ENCODE measurements at places on chromosomes 16 and 17. TPM values are rescaled to one million over a fixed set of nuclear protein-coding genes. Genes with fewer than 3 reads are reported as not detected.

DNA sequence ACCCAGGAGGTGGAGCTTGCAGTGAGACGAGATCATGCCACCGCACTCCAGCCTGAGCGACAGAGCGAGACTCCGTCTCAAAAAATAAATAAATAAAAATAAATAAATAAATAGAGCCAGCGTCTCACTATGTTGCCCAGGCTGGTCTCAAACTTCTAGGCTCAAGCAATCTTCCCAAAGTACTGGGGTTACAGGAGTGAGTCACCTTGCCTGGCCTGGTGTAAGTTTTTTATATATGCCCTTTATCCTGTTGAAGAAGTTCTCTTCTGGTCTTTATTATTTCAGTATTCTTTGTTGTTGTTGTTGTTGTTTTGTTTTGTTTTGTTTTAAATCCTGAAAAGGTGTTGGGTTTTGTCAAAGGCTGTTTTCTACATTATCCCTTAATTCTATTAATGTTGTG lies 30.1 kb upstream of the ABCC1 start:
- DNase-seq = no peak

- no peak for DNase-seq
Measured at GRCh38 chr16:1325673-1326371, 7.6 kb upstream of the BAIAP3 start.

ITGA3 gene
- 1.1 TPM for polyA plus RNA-seq

C16orf92 gene
- not detected for polyA plus RNA-seq

- no peak for DNase-seq
Measured at GRCh38 chr17:16940116-16940881, 31.6 kb downstream of the TNFRSF13B start.

DNA sequence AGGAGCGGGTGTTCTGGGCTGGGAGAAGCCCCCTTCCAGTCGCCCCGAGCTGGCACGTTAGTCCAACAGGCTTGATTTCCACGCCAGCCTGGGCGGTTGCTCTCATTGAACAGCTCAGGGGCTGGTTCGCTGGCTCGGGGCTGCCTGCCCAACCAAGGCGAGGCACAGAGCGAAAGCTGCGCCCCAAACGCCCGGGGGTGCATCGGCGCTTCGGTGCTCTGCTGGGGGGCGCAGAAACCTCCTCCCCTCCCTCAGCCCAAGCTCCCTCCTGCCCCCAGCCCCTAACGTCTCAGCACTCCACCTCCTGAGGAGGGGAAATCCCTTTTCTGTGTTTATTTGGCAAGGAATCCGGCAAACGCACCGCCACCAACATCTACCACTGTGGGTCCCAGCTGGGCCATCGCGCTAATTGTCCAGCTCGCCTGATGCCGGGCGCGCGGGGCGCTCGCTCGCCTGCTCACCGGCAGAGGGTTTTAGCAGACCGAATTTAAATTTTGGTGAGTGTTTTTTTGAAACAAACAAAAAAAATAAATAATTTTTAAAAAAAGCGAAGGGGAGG lies 29.5 kb upstream of the RBFOX1 start:
- no peak for DNase-seq

- no peak for DNase-seq
Measured at GRCh38 chr16:17397499-17397891, 73.3 kb downstream of the XYLT1 start.

TOM1L1 gene
- not detected for polyA plus RNA-seq

TEDC2 gene
- 0.22 TPM for polyA plus RNA-seq

GRCh38 chr16:7400117-7400890 lies 67.7 kb downstream of the RBFOX1 start:
- no peak for DNase-seq

DNA sequence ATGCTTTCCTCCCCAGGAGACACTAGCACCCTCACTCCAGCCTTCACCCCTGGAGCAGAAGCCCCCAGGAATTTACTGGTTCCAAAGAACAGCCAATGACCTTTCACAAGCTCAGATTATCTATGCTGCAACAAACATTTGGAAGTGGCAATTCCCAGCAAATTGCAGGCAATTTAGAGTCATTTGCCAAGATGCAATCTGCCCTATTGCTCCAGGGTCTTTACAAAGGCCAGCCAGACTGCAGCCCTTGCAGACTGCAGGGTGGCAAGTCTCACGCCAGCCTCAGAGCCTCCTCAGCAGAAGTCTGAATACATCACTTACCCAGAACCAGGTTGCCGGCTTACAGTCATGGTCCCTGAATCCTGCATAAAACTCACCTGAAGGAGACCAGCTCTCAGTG lies 21.8 kb downstream of the AXIN1 start:
- DNase-seq = no peak

Data from immature natural killer cell (primary cell).